ENCODE measurements at places on chromosomes 5 and 9.

GRCh38 chr5:7415587-7416535, 19.9 kb downstream of the ADCY2 start:
- no peak for DNase-seq

- DNase-seq = no peak
These were observed 23.2 kb downstream of the SLC27A6 start for GRCh38 chr5:128988476-128988875.

DNA sequence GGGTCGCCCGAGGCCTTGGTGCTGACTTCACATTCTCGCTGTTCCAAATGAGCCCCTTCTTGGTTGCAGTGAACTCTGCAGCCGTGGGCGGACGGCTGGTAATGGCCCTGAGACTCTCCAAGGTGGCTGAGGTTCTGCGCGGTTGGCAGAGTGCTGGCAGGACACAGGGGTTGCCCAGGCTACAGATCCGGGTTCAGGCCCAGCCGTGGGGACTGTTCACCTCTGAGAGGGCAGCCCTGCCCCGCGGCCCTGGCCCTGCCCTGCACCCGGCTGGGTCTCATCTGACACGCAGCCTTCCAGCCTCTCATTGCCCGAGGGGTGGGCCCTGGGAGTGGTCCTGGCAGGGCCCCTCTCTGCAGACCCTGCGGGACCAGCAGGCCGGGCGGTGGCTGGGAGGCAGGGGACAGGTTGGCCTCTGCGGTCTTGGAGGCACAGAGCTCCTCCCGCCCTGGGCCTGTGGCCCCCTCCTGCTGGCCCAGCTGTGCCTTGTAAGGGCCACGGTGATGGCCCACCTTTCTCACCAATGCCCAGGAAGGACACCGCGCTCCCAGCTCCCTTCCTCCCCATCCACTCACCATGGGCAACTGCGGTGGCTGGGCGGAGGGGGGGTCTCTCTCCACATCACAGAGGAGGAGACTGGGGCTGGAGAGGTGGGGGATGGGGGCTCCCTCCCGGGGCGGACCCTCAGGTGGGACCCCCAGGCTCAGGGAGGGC, 51.6 kb downstream of the AHRR start:
- DNase-seq = no peak

DNA sequence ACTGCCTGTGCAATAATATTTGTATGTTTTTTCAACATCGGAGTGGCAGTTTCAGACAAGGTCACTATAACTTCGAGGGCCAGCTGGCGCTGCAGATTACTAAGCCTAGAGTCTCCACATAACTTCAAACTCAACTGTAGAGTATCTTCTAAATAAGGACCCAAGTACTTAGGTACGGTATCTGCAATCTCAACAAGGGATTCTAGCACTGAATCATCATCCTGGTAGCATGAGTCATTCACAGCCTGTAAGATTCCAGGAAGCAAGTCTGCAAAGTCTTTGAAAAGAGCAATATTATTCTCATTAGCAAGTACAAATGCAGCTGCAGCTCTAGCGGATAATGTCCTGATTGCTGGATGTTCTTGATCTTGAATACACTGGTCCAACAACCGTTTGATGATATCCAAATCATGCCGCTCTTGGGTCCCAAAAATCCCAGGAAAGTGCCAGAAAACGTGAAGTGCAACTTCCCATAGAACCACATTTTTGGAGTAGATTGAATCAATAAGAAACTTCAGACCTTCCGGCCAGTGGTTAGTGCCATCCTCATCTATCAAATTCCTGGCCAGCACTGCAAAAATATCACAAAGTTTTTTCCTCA, 654 bp downstream of the RANBP6 start:
- DNase-seq = no peak

All from stimulated activated CD8-positive, alpha-beta memory T cell treated with anti-CD3 and anti-CD28 coated beads, Interleukin-4, amount 100 ng/mL, for 24 hours (primary cell).